ENCODE measurements at places on chromosomes 13 and 19.

- peak; percentile 71 for DNase-seq
Measured at GRCh38 chr19:10105509-10106099, 558 bp upstream of the PPAN start.

DNA sequence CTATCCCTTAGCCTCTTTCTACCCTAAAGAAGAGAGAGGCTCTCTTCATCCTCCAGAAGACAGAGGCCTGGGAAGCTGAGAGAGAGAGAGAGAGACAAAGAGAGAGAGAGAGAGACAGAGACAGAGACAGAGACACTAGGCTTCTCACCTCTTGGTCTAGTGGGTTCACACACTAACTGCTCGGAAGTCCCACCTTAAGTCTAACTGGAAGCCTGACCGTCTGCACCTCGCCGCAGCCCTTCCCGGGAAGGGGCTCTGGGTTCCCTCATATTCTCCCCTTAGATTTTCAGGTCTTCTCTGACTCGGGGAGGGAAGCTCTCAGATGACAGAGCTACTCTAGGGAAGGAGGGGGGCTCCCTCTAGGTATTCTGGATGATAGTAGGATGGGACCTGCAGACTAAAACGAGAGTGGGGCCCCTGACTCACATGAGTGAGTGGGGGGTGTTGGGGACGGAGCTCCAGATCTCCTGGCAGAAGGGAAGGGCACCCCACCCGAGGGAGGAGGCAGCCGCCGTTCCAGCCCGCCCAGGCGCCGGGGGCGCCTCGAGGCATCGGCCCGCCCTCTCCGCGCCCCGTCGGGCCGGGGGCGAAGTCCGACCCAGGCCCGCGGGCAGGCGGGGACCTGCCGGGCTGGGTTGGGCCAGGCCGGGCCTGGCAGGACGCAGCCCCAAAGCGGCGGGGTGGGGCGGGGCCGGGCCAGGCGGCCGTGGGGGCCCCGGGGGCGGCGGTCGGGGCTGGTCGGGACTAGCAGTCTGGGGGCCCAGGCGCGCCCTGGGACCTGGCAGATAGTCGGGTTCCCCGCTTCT, 2.0 kb upstream of the JUNB start:
- DNase-seq = no peak

- no peak for DNase-seq
Measured at GRCh38 chr19:2239771-2240770, 3.4 kb downstream of the SF3A2 start.

GRCh38 chr19:29770648-29771047, 41.1 kb upstream of the CCNE1 start:
- no peak for DNase-seq

GRCh38 chr13:110027470-110028240, 241.3 kb upstream of the IRS2 start:
- no peak for DNase-seq

- no peak for DNase-seq
Measured at GRCh38 chr19:7980168-7980567, 25.3 kb downstream of the ELAVL1 start.

DNA sequence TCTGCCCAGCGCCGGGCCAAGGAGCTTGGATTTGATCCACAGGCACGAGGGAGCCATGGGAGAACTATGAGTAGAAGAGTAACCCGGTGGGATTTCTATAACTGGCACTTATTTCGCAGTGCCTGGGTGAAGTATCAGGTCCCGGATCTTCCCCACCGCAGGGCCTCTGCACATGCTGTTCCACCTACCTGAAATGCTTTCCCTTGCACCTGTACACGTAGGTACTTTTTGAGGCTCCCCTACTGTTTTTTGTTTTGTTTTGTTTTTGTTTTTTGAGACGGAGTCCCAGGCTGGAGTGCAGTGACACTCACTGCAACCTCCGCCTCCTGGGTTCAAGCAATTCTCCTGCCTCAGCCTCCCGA, 402 bp upstream of the KANK3 start:
- no peak for DNase-seq

- DNase-seq = no peak
Measured at GRCh38 chr19:49713236-49713845, 22.4 kb downstream of the CPT1C start.

DNA sequence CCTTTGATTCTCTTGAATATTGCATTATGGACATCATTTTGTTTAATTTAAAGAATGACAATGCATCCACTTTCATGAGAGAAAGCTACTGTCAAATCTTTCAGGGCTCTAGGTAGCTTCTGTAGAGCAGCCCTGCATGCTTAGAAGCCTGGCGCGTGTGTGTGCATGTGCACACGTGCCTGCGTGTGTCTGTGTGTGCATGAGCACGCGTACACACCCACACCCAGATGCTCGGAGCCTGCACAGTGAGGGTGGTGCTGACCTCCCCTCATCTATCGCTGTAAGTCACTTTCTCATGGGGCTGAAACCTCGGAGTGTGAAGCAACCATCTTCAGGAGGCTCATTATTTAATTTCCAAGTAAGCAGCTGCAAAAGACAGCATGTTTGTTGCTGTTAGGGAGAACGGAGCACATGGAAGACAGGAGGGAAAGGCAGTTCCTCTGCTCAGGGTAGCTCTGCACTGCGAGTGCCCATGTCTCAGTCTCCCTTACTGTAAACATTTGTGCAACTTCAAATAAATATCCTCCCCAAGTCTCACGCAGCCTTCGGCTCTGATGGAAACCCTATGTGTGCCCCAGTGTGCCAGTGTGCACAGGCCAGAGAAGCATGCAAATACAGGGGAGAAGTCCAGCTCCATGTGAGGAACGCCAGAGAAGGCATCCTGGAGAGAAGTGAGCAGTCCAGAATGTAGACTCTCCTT, 22.8 kb downstream of the TSHZ3 start:
- no peak for DNase-seq

GRCh38 chr13:51488212-51488611, 35.4 kb upstream of the INTS6 start:
- no peak for DNase-seq

DNA sequence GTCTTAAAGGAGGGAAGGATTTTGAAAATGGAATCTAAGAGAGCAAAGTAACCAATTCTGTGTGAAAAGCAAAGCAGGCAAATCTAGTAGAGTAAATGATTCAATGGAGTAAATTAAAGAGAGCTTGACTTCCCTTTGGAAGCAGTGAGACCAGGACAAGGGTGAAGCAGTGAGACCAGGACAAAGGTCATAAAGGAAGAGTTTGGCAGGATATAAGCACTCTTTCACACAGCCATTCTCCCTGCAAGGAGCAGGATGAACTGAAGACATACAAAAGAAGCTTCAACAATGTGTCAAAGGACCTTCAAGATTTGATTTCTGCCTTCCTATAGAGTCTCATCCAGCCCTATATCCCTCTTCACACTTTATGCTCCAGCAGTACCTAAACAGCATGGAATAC, 123.8 kb downstream of the ENOX1 start:
- DNase-seq = no peak

GRCh38 chr19:17706750-17707181, 12.5 kb upstream of the MAP1S start:
- no peak for DNase-seq

DNA sequence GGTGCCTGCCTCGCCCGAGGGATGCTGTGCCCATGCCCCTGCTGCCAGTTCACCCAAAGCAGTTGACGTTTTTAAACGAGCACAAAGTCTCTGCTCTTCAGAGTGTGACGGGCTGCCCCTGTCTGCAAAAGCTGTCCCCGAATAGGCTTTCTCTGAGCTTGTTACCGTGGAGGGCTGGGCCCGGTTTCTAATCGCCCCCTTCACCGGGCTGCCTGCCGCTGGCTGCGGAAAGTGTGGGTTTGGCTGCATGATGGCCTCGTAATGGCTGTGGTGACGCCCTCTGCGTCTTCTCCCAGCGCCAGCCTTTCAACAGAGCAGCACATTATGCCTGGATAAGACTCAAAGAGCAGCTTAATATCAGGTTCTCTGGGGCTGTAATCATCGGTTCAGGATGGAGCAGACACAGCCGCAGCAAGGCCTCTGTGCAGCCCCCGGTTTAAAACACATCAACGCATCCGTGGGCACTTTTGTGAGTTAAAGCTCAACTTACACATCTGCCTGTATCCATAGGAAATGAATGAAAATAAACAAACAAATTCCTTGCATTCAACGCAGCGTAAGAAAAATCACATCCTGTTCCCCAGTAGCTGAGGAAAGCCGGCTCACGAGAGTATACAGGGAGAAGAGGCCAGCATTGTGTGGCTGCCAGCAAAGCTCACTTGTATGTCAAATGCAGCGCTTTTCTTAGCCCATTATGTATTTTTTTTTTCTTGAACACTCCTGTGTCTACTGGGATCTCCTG, 166.4 kb upstream of the SOX1 start:
- DNase-seq = no peak

Measured in activated CD8-positive, alpha-beta memory T cell treated with anti-CD3 and anti-CD28 coated beads for 1 hour (primary cell).